CD4-positive, alpha-beta T cell treated with Interferon gamma for 1 hour (primary cell): ENCODE measurements at places on chromosomes 6 and 20.

- no peak for DNase-seq
These were observed 26.6 kb downstream of the PYGB start for GRCh38 chr20:25274481-25274880.

- no peak for DNase-seq
These were observed 116.6 kb downstream of the PTPRK start for GRCh38 chr6:128403618-128404444.

GRCh38 chr20:23365390-23366165 is 3.6 kb downstream of the GZF1 start:
- no peak for DNase-seq

DNA sequence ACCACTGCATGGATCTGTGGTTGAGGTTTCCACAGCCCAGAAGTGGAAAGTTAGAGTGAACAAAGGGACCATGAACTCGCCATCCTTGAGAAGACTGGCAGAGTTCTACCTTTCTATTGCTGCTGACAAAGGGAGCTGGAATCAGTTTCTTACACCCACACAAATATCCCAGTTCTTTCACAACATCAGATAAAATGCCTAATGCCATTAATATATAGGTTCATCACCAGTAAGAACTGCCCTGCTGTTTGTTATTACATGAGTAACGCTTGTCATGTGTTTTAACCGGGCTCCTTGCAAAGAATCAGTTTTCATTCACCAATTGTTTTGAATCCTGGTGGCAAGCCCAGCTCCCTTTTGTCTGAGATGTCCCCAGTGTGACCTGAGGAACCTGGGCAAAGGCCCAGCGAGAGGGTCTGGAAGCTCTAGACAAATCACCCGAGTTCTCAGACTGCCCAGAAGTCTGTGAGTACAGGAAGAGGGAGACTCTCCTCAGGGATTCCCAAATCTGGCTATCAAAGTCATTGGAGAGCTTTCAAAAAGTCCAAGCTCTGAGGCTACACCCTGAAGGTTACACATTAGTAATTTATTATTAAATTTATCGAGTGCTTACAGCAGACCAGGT is 7.5 kb upstream of the CD164 start:
- DNase-seq = no peak

GRCh38 chr20:50129662-50130355 is 16.9 kb upstream of the UBE2V1 start:
- DNase-seq = no peak

DNA sequence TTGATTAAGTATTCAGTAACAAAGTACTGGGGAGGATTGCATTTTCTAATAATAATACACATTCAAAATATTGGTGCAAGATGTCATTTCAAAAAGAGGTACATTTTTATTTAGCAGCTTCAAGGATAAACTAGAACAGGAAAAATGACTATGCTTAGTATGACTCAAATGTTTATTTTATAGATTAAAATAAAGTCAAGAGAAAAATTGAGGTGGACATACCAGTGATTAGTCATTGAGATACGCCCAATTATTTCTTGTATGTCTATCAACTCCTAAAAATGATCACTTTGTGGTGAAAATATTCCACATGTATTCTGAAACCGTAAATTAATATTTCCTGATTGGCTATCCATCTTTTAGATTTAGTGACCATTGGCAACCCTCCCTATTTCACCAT is 96.7 kb downstream of the PHF3 start:
- no peak for DNase-seq

GRCh38 chr6:56243518-56244070 is 3.8 kb downstream of the COL21A1 start:
- no peak for DNase-seq

- no peak for DNase-seq
These were observed 80.3 kb upstream of the HTR1E start for GRCh38 chr6:86856937-86857563.

GRCh38 chr6:80527552-80528052 is 421.1 kb downstream of the BCKDHB start:
- DNase-seq = no peak

DNA sequence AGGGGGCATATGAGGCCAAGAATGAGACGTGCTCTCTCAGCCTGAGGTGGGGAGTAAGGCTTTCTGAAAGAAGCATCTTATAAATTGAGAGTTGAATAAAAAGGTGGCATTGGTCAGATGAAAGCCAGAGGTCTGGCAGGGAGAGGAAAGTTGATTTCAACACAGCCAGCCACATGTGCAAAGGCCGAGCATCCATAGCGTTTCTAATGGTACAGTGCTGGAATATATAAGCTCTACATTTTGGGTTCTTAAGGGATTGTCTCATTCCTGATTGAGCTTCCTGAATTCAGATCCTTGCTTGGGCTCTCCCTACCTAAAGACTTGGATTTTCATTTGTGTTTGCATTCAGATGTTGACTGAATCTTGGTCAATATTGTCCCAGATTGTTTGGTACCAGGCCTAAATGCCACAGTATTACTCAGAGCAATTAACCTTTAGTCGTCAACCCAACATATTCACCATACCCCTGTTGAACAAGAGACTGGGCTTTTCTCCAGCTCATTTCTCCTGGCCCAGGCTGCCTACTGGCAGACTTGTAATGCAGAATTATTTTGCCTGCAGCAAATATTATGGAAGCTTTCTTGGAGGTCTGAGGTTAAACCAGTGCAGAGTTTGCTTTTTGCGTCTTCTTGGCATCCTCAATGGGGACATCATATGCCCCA is 14.5 kb upstream of the BCAS1 start:
- no peak for DNase-seq

DNA sequence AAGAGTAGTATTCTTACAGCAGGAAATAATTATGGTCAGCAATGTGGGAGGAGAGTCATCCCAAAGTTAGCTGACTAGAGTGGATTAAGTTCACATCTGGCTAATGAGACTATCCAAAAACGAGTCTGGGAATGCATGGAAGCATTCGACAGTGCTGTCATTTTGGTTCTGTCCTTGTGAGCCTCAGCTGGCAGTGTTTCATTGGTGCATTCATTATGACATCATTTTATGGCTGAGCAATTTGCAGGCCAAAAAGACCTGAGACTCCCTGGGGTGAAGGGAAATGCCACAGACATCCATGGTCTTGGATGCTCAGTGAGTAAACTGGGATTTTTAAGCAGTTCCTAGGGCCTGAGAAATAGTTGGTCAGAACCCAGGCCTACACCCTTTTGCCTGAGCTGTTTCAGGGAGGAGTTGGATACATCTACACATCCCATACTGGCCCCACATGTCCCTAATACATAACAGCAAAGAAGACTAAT is 196.4 kb upstream of the CCN2 start:
- no peak for DNase-seq

DNA sequence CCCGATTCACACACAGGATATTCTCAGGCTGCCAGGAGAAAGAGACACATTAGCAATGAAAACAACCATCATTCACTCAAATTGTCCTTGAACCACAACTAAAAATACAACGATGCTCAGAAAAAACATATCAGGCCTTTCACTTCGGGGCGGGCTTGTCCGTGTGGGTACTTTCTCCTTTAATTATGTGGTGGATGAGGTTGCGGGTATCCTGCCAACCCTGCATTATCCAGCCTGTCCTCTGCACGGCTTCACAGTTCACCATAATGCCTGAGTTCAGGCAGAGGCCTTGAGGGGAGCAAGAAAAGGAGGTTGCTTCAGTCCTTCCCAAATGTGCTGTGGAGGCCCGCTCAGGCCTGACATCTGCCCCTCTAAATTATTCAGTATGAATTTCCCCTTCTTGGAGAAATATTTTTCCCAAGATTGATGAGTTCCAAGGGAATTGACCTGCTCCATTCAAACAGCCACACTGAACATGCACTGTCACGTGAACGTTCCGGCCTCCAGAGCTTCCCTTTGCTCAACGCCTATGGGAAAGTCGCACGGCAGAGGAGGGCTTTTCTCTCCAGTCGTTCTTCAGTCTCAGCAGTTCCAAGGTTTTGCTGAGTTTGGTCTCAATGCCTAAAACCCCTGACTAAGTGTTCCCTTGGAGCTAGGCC is 70.3 kb downstream of the MYLK4 start:
- DNase-seq = no peak

- no peak for DNase-seq
These were observed 5.2 kb upstream of the BPIFB6 start for GRCh38 chr20:33026072-33026778.

- no peak for DNase-seq
These were observed 113.0 kb downstream of the SYCP2 start for GRCh38 chr20:59820204-59821041.

GRCh38 chr6:119347466-119348095 is 2.0 kb downstream of the MAN1A1 start:
- DNase-seq = peak; percentile 59

- no peak for DNase-seq
These were observed 72.0 kb downstream of the DACT2 start for GRCh38 chr6:168247443-168248147.

- no peak for DNase-seq
These were observed 368.1 kb downstream of the NRN1 start for GRCh38 chr6:5638666-5639065.

GRCh38 chr20:8862092-8862491 is 206.8 kb upstream of the PLCB4 start:
- no peak for DNase-seq

GRCh38 chr6:124283486-124283885 is 479.8 kb downstream of the NKAIN2 start:
- no peak for DNase-seq

GRCh38 chr6:7173843-7174503 is 66.2 kb downstream of the RREB1 start:
- DNase-seq = no peak

DNA sequence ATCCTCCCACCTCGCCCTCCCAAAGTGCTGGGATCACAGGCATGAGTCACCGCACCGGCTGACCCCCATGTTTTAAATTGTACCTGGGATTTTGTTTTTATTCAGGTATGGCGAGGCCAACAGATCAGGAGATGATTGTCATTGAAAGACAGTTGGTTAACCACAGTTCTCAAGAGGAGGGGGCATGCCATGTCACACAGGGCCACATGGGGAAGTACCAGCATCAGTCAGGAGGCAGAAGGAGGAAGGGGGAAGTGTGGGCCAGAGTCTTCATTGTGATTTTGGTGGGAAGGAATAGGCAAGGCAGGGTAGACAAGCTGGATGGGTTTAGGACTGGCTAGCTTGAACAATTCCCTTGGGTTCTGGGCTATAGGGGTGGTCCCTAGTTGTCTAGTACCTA is 9.9 kb upstream of the MMP9 start:
- peak; percentile 54 for DNase-seq
